ENCODE measurements at places on chromosomes 5 and 9.

- no peak for DNase-seq
These were observed 57.6 kb upstream of the SH3PXD2B start for GRCh38 chr5:172511952-172512351.

- no peak for DNase-seq
These were observed 59.5 kb upstream of the TMEM215 start for GRCh38 chr9:32723789-32724325.

DNA sequence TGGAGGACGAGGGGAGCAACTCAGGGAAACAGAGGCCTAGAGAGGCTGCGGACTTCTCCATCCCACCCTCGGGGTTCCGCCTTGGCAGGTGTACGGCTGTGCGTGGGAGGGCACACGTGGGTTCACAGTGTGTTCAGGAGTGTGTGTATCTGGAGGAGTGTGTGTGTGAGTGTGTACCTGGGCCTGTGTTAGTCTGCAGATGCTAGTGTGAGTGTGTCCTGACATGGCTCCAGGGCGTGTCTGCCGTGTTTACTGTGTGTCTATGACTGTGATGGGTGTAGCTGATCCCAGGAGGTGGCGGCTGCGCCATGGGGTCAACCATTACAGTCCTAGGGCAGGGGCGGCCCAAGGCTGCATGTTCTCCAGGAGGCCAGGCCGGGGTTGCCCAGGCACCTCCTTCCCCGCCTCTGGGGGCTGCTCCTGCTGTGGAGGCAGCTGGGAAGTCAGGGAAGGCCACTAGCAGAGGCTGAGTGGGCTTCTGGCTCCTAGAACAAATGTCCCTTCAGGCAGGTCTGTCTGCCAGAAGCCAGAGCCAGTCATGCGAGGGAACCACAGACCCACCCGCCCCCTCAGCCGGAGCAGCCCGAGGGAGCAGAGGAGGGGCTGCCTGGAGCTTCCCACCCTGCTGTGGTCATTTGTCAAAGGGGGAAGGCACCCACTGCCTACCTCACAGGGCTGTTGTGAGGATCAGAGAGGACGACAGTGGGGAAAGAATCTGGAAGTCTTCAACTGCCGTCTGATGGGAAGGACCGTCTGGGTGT is 21.4 kb downstream of the CRB2 start:
- no peak for DNase-seq

DNA sequence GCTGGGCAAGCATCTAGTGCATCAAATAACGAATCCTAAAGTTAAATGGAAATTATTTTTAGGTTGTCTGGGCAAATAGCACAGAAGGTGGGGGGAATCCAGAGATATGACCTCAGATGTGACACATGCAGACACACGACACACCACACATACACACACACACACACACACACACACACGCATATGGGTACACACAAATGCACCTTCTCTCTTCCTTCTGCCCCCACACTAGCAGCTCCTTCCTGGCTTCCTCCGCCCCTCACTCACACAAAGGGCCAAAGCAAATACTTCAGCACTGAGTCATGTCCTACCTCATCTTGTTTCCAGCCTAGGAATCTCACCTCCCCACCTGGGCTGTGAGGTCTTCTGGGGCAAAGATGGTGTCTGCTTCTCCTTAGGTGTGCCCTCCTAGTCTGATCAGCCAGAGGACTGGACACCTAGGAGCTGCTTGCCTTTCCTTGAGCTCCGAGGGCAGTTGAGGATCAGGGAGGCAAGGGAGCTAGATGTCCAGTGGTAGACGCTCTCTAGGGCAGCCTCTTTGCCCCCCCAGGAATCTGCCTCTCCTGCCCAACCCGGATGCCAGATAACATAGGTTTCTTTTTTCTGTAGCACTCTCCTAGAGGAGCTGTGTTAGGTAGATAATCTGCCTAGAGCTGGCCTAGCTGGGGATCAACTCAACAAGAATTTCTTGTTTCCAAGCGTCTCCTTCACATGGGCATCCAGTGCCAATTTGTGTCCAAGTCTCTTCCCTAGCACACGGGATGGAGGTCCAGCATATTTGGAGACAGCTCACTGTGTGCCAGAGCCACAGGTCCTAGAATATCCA is 14.3 kb upstream of the JADE2 start:
- DNase-seq: peak; percentile 93

- DNase-seq: no peak
These were observed 83.9 kb downstream of the LRRC70 start for GRCh38 chr5:62662521-62662920.

DNA sequence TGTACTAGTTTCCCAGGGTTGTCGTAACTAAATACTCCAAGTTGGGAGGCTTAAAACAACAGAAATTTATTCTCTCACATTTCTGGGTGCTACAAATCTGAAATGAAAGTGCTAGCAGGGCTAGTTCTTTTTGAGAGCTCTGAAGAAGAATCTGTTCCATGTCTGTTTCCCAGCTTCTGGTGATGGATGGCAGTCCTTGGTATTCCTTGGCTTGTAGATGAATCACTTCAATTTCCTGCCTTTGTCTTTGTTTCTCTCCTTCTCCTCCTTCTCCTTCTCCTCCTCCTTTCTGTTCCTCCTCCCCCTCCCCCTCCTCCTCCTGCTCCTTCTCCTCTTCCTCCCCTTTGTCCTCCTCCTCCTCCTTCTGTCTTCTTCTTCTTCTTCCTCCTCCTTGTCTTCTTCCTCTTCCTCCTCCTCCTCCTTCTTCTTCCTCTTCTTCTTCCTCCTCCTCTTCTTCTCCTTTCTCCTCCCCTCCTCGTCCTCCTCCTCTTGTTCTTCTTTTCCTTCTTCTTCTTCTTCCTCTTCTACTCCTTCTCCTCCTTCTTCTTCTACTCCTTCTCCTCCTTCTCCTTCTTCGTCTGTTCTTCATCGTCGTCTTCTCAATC is 104.7 kb upstream of the ANKRD55 start:
- no peak for DNase-seq

- no peak for DNase-seq
These were observed 225.8 kb downstream of the MLLT3 start for GRCh38 chr9:20396509-20396908.

GRCh38 chr5:138719811-138720210 is 33.4 kb upstream of the CTNNA1 start:
- DNase-seq: no peak

DNA sequence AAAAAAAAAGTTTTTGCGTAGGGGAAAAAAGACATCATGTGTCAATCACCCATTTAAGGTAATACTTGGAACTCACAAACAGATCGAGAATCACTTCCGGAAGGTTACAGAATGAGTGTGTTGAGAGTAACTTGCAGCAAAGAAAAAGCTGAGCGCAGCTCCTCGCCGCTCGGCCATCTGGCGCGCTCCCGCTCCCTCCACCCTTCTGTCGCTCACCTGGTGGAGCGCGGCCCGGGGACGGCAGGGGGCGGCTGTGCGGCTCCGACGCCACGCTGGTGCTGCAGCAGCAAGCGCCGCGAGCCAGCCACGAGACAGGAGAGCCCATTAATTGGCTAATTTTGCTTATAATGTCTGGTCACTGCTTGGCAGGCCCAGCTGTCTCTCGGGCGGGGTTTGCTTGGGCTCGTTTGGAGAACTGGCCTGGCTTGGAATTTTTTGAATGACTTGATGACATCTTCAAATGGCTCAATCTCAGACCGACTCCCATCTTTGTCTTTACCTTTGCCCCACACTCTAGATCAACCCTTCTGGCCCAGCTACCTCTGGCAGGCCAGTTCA is 601.8 kb downstream of the CCDC171 start:
- DNase-seq: peak; percentile 64

DNA sequence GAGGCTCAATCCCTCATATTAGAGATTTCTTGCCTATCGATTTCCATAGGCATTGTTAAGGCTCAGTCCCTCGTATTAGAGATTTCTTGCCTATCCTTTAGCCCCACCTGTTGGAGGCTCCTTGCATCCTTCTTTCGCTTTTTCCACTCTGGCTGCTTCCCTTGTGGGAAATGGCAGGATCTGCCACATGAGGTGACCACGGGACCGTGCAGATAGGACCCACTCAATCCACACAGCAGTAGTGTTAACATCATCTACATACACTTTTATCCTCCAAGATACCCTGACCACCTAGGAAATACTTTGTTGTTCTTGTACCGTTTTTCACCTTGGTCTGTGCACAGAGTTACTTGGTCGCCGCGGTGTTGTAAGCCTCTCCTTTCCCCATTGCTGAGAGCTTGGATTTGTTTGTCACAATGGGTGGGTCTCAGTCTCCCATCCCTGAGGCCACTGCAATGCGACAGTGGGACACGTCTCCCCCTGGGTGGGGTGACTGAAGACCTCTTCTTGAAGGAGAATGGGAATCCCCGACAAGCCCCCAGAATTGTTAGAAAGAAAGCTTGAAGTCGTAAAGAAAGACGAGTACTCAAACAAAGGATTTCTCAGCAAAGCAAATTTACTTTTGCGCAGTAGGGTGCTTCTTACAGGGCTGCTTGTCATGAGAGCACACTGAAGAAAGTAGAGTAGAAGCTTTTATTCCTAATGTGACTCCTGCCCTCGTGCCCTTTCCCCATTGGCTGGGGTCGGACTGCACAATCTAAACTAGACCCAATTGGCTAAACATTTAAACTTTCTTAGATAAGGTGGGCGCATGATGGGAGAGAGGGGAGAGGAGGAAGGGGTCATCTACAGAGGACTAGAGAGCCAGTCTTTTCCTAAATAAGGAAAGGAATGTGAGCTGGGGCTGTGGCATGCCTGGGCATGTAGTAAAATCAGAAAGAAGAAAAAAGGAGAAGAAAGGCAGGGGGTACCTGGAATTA is 19.8 kb downstream of the IFT74 start:
- no peak for DNase-seq

- peak; percentile 67 for DNase-seq
These were observed 152.1 kb downstream of the PCSK1 start for GRCh38 chr5:96280946-96281393.

- no peak for DNase-seq
These were observed 60.0 kb downstream of the PRRC1 start for GRCh38 chr5:127577458-127577857.

- DNase-seq: no peak
These were observed 68.6 kb upstream of the TBCA start for GRCh38 chr5:77844623-77845323.

DNA sequence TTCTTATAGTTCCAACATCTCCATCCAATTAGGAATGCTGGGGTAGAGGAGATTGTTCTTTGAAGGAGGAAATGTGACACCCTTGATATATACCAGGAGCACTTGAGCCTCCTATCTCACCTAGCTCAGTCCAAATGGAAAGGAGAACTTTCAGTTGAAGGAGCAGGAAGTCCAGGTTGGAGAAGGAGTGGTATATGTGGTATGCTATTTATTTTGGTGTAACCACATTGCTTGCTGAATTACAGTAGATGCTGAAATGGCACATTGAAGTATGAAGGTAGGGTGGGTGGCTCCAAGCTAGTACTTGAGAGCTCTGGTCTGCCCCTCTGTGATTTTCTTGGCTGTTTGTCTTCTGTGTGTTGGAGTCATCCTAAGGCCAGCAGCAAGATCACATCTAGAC is 6.1 kb downstream of the CSNK1G3 start:
- DNase-seq: no peak

DNA sequence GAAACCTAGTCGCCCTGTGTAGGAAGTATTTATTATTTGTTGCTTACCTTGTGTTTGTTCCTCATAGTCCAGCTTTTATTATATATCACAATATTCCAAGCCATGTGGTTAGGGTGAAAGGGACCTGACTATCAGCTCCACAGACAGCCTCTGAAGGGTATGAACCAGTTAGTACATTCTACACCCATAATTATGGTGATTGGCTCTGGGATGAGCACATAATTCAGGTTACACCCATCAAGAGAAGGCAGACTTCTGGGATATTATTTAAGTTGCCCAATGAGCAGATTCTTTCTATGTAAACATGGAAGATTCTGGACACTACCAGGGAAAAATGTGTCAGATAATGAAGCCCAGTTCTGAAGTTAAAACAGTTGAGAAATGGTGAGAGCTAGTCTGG is 168.0 kb downstream of the KIF4B start:
- no peak for DNase-seq

DNA sequence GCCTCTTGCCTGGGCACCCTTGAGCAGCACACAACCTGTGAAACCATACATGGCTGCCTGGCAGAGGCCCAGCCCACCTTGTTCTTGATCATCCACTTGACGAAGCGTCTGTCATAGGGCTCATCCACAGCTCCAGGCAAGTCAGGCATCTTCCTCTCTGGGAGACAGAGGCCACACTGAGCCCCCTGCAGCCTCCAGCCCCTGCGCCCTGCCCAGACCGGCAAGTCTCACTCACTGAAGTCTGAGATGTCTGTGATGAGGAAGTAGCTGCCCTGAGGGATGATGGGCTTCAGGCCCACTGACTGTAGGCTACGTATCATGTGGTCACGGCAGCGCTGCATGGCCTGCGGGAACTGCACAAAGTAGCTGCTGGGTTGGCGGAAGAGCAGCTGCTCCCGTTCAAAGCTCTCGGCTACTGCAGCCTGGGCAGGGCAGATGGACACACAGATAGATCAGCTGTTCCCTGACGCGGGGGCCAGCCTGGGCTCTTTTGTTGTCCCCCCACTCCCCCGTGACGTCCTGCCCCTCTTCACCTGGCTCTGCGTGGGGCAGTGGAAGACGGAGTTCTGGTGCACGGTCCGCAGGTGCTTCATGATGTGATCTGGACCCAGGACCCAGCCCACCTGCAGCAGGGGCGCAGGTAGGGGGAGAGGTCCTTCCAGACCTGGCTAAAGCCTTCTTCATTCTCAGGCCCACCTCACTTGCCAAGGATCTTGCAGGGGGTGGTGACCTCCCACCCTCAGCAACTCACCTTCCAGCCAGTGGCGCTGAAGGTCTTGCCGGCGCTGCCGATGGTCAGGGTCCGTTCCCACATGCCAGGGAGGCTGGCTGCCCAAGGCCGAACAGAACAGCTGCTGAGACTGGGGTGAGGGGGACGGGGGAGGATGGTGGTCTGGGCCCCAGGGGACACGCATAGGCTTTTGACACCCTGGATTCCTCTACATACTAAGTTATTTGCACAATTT is 5.9 kb upstream of the SPOUT1 start:
- no peak for DNase-seq

Data from foreskin keratinocyte (primary cell).